Transverse colon (tissue), 4 donors: ENCODE measurements at places on chromosomes 11 and 22. TPM values are rescaled to one million over a fixed set of nuclear protein-coding genes. Genes with fewer than 3 reads are reported as not detected.
A peak's percentile ranks its signal among the peaks of the same experiment; 100 is the strongest.

- DNase-seq, result no peak
These were observed 68.2 kb downstream of the FLI1 start for GRCh38 chr11:128762031-128762430.

DNA sequence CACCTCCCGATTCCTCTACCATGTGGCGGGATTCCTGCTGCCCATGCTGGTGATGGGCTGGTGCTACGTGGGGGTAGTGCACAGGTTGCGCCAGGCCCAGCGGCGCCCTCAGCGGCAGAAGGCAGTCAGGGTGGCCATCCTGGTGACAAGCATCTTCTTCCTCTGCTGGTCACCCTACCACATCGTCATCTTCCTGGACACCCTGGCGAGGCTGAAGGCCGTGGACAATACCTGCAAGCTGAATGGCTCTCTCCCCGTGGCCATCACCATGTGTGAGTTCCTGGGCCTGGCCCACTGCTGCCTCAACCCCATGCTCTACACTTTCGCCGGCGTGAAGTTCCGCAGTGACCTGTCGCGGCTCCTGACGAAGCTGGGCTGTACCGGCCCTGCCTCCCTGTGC lies 10.5 kb downstream of the CXCR5 start:
- DNase-seq, result no peak

- DNase-seq, result peak; percentile 35
These were observed 728 bp downstream of the DCUN1D5 start for GRCh38 chr11:103091064-103091800.

DNA sequence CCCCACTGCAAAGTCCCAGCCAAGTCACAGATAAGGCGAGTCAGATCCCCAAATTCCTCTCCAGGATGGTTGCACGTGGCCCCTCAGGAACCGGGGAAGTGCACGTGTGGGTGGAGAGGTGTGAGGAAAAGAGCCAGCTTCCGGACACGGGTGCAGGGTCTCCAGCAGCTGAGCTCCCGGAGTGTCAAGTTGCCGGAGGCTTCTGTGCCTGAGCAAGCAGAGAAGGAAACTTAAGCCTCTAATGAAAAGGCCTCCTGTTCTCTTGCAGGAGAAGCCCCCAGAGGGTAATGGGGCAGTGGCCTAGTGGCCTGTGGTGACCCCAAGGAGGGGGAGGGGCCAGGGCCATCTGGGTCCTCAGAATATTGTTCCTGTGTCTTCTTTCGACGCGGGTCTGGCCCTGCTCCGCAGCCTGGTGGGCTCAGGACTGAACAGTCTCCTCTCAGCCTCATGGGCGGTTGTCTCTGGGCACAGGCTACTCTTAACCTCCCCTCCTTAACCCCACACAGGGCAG lies 147.9 kb downstream of the FEZ1 start:
- DNase-seq, result no peak

DNA sequence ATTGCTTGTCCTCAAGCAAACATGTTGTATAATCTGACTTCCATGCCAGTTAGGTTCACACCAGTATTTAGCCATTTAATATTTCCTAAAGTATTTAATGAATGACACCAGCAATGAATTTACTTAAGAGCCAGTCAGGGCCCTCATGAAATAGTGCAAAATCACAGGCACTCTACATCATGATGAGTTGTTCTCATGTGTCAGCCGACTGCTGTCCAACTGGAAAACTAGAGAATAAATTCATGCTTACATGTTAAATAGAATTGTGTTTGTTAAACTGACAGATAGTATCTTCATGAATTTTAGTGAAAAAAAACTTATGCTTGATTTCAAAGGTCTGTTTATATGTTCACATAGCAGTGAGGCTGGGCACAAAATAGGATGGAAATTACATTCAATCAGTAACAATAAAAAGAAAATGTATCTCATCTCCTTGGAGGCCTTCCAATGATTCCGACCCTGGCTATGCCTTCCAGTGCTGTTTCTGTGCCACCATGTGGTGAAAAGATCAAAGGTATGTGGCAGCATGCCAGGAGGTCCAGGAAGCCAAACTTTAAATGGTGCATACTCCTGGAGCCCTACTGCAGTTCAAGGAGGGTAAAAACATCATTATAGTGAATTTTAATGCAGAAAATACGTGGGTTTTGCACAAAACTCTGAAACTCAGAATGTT lies 45.2 kb downstream of the CTSC start:
- peak; percentile 58 for DNase-seq

CEND1 gene
- total RNA-seq, result not detected

SYT8 gene
- 4.1 TPM for total RNA-seq

SAA4 gene
- total RNA-seq, result not detected

CELSR1 gene
- 2.5 TPM for total RNA-seq

SYT12 gene
- not detected for total RNA-seq
